ENCODE measurements at places on chromosomes 5 and 9. TPM values are rescaled to one million over a fixed set of nuclear protein-coding genes. Genes with fewer than 3 reads are reported as not detected.

Gene RETREG1
- 73.0 TPM for total RNA-seq

Gene NTRK2
- 221 TPM for total RNA-seq

Gene SH3RF2
- under 0.01 TPM for total RNA-seq

Gene LHFPL2
- total RNA-seq, result 23.2 TPM

Gene SPINK6
- total RNA-seq, result not detected

Gene ITGA2
- 2.0 TPM for total RNA-seq

Gene LMX1B
- total RNA-seq, result under 0.01 TPM

Gene MLLT3
- total RNA-seq, result 125 TPM

Gene TMC1
- 0.82 TPM for total RNA-seq

Gene OR13D1
- total RNA-seq, result not detected

Gene ZFP37
- 22.8 TPM for total RNA-seq

Gene ROR2
- total RNA-seq, result 0.82 TPM

Gene C1QTNF2
- total RNA-seq, result 2.0 TPM

Gene MCC
- total RNA-seq, result 10.2 TPM

Gene PCDHB8
- 7.7 TPM for total RNA-seq

Gene C5orf58
- not detected for total RNA-seq

Gene INIP
- total RNA-seq, result 35.1 TPM

Gene IQGAP2
- 9.4 TPM for total RNA-seq

Gene SLC6A19
- total RNA-seq, result not detected

Gene PCDHGB2
- total RNA-seq, result 6.1 TPM

Gene FAM221B
- not detected for total RNA-seq

Gene ELAVL2
- total RNA-seq, result 311 TPM

Gene SNAPC3
- total RNA-seq, result 72.2 TPM

Gene ANKRD31
- total RNA-seq, result 0.82 TPM

Gene HSD17B4
- total RNA-seq, result 179 TPM

Gene DMRT3
- not detected for total RNA-seq

Gene CTNND2
- total RNA-seq, result 74.2 TPM

Gene ANKRD18A
- total RNA-seq, result 1.6 TPM

Gene FOXI1
- total RNA-seq, result not detected

Gene SPATA31E1
- not detected for total RNA-seq

Gene TAL2
- total RNA-seq, result 13.5 TPM

Gene PTGS1
- total RNA-seq, result 0.41 TPM

Gene NTNG2
- total RNA-seq, result 16.3 TPM

Gene SUSD3
- 0.41 TPM for total RNA-seq

Gene PROB1
- total RNA-seq, result under 0.01 TPM

Gene SPATA31D3
- not detected for total RNA-seq

Gene PCDHA1
- 8.6 TPM for total RNA-seq

Gene QSOX2
- 8.2 TPM for total RNA-seq

Gene INSL6
- total RNA-seq, result not detected

Gene RAPGEF6
- total RNA-seq, result 58.7 TPM

Gene LMNB1
- 84.4 TPM for total RNA-seq

Gene CAMK2A
- total RNA-seq, result 16.7 TPM

Gene ORM2
- not detected for total RNA-seq

Gene GTF3C4
- total RNA-seq, result 18.3 TPM

Gene WNT8A
- 0.82 TPM for total RNA-seq

Gene TMEM267
- total RNA-seq, result 9.8 TPM
